CD4-positive, alpha-beta T cell treated with Interleukin-15 for 1 hour (primary cell): ENCODE measurements at places on chromosomes 16 and 17.
A peak's percentile ranks its signal among the peaks of the same experiment; 100 is the strongest.

GRCh38 chr17:77684803-77685798 lies 273.4 kb upstream of the TNRC6C start:
- DNase-seq: peak; percentile 0

DNA sequence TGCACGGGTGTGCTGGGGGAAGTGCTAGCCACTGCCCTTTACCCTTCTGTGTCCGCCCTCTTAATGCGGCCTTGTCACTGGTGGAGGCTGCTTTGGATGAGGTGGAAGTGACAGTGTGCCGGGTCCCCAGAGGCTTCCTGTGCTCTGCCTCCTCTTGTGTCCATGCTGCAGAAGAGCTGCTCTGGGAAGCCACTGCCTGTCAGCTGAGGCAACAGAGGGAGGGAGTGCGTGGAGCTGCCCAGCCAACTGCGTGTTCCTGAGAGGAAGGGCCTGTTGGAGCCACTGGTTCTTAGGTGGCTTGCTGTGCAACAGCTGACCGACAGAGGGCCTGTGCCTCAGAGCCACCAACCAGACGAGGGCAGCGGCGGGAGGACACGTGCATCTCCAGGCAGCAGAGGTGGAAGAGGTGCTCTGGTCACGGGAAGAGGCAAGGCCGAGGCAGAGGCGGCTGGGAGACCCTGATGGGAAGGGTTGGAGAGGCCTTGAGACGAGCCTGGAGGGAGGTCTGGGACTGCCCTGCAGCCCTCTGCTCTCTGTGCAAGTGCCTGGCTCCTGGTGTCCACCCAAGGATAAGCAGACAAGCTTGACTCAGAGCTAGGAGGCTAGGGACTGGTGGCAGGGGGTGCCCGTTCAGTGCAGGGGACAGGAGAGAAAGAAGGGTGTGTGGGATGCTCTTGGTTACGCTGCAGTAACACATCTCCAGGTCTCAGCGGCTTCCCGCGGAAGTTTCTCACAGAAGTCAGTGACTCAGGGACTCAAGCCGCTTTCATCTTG lies 25.4 kb downstream of the B9D1 start:
- DNase-seq: no peak

- DNase-seq: no peak
These were observed 1.7 kb downstream of the GPRC5C start for GRCh38 chr17:74433421-74434121.

GRCh38 chr16:31464348-31464769 lies 5.1 kb downstream of the ARMC5 start:
- no peak for DNase-seq

DNA sequence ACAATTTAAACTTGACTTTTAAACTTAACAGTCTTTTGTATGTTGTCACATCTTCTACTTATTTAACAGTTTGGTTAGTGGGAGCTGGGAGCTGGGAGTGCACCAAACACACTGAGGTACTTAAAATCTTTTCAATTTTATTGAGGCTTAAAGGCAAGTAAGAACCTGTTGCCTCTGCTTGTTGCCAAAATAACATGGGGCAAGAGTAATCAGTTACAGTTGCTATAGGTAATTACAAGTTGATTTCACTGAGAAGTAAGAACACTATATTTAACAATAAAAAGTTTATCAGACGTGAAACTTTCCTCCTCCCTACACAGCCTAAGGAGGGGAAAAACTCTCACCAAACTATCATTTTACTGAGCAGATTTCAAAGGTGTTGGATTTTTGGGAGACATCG lies 135.2 kb downstream of the FTO start:
- no peak for DNase-seq

DNA sequence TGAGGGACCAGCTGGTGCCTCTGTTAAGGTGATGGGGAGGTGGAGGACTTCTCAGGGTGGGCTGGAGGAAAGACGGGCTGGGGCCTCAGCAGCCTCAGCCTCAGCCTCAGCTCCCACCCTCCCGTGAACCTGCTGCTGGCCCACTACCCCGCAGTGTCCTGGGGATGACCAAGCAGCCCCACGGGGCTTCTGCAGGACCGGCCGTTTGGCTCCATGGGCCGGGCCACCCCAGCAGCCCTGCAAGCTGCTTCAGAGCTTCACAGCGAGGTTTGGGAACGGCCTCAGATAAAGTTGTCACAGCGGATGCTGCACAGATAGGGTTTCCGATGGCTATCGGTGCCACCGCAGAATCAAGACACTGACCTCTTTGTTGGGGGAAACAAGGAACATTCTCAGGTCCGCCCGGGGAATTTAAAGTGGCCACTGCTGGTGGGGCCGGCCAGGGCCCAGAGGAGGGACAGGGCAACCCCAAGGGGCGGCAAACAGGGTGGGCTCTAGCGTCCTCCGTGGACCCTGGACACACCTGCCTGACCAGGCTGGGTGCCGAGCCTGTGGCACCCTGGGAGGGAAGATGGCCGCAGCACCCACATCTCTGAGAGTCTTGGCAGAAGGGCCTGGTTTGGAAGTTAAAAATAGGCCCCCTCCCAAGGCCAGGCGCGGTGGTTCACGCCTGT lies 47.8 kb upstream of the ZC3H18 start:
- DNase-seq: no peak

DNA sequence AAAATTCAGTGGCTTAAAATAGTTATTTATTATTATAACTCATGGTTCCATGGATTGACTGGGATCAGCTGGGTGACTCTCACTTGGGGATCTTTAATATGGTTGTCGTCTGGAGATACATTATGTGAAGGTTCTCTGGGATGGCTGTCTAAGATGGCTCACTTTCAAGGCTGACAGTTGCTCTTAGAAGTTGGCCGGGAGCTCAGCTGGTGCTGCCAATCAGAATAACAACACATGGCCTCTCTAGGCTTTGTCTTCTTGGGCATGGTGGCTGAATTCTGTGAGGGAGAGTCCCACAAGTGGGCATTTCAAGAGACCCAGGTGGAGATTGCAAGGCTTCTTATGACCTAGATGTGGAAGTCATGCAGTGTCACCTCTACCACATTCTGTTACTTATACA lies 269.7 kb downstream of the CA10 start:
- no peak for DNase-seq

DNA sequence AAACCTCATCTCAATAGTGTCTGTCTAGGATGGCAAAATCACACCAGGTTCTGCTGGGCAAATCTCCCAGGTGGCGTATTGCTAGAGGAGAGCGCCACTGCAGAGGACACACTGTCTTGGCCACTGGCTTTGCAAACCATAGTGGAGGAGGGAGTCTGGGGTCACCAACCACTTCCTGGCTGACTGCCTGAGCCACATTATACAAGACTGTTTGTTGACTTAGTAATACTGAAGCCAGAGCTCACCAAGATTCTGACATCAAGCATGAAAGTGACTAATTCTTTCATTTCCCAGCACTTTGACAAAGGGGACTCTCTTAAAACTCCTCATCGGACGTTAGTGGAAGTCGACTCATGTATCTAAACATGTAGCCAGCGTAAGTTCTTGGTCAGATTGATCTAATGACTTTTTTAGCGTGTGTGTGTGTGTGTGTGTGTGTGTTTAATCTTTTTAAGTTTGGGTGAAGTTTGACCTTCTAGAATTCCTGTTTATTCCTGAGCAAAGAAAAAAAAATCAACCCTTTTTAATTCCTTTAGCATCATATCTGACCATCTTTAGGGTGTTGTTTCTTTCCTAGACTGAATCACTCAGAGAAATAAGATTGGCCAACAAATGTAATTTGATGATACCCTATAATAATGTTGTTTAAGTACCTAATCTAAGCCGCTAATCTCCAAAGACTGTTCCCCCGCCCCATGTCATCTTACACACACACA lies 13.7 kb downstream of the PITPNC1 start:
- peak; percentile 63 for DNase-seq
